ENCODE measurements at places on chromosomes 12 and 14.

GRCh38 chr12:2575245-2575644 is 219.5 kb upstream of the FKBP4 start:
- DNase-seq = no peak

DNA sequence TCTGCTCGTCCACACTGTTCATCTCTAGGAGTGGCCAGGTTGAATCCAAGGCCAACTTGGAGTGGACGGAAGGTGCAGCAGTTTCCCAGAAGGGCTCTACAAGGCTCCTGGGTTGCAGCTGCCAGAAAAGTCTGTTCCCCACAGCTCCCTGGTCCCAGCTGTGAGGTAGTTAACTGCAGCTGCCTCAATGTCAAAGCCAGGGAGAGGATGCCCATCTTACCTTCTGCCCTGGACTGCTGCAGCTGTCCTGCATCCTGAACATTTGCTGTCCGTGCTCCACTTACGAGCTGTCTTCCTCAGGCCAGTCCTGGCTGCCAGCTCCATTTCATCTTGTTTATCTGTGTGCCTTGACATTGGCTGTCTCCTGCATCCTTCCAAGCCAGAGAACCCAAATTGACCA is 227.3 kb downstream of the SLC41A2 start:
- DNase-seq = no peak

DNA sequence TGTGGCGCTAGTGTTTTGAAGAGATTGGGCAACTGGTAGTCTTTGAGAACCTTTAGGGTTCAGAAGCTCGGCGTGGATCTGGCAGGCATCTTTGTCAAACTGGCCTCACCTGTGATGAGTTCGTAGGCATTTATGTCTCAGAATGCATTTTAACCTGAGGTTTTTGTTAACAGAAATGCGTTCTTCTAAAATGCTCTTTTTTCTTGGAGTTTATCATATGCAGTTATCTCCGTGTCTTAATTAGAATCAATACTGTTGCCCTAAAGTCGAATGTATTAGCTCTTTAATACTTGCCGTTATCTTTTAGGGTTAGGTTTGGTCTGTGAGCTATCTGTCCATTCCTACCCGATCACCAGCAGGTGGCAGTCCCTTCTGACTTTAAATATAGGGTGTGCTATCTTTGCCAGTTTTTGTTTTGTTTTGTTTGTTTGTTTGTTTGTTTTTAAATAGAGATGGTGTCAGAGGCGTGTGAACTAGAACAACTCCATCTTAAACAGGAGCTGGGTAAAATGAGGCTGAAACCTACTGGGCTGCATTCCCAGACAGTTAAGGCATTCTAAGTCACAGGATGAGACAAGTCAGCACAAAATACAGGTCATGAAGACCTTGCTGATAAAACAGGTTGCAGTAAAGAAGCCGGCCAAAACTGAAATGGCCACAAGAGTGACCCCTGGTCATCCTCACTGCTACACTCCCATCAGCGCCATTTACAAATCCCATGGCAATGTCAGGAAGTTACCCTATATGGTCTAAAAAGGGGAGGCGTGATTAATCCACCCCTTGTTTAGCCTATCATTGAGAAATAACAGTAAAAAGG is 1.4 kb downstream of the ATF1 start:
- DNase-seq = peak; percentile 20

DNA sequence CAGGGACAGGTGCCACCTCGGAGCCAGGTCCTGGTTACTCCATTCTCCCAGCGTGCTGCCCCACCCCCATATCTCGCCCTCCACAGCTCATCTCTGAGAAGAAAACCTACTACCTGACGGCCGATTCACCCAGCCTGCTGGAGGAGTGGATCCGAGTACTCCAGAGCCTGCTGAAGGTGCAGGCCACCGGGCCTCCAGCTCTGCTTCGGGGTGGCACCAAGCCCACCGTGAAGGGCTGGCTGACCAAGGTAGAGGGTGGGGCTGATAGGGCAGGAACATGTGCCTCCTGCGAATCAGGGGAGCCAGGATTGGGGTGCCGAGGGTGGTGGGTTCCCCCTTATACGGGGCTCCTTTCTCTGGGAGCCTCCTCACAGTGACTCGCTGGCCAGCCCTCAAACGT is 25.9 kb downstream of the PIGH start:
- no peak for DNase-seq

GRCh38 chr12:111685322-111685810 is 390 bp downstream of the BRAP start:
- no peak for DNase-seq

DNA sequence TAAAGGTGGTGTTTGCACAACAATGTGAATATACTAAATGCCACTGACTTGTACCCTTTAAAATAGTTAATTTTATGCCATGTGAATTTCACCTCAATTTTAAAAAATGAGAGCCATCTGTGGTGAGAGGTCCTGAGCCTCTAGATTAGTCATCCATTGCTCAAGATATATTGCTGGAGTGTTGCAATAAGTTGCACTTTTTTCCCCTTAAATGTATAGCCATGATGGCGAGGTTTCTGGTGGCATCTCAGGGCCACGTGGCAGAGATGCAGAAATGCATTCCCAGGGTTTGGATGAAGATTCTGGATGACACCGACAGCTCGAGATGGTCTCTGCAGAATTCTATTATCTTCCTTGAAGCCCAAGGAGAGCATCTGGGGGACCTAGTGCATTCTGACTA is 153.7 kb downstream of the AACS start:
- DNase-seq = no peak
